Activated CD4-positive, alpha-beta T cell treated with anti-CD3 and anti-CD28 coated beads for 36 hours (primary cell): ENCODE measurements at places on chromosomes 16 and 17. TPM values are rescaled to one million over a fixed set of nuclear protein-coding genes. Genes with fewer than 3 reads are reported as not detected.
A peak's percentile ranks its signal among the peaks of the same experiment; 100 is the strongest.

IGFALS gene
- not detected for total RNA-seq

FBXO39 gene
- total RNA-seq: 0.27 TPM

CCDC200 gene
- total RNA-seq: not detected

SLC12A3 gene
- not detected for total RNA-seq

EVI2B gene
- 14.8 TPM for total RNA-seq

AATK gene
- 0.41 TPM for total RNA-seq

SULT1A2 gene
- 0.26 TPM for total RNA-seq

CLEC18A gene
- 0.37 TPM for total RNA-seq

SLC6A4 gene
- not detected for total RNA-seq

GRCh38 chr17:34645594-34645993, 66.2 kb downstream of the TMEM132E start:
- no peak for DNase-seq
- H3K27me3 ChIP-seq: peaks cover 10% of the 10 kb centered on the region
- H3K4me3 ChIP-seq: no peak overlapping the region
- H3K27ac ChIP-seq: no peak overlapping the region
- H3K4me1 ChIP-seq: no peaks in the 10 kb centered on the region

GRCh38 chr17:70677783-70678647, 508.7 kb downstream of the KCNJ2 start:
- H3K4me3 ChIP-seq: no peak overlapping the region
- H3K27me3 ChIP-seq: no peaks in the 10 kb centered on the region
- H3K36me3 ChIP-seq: no peaks in the 10 kb centered on the region
- H3K27ac ChIP-seq: no peak overlapping the region

DNA sequence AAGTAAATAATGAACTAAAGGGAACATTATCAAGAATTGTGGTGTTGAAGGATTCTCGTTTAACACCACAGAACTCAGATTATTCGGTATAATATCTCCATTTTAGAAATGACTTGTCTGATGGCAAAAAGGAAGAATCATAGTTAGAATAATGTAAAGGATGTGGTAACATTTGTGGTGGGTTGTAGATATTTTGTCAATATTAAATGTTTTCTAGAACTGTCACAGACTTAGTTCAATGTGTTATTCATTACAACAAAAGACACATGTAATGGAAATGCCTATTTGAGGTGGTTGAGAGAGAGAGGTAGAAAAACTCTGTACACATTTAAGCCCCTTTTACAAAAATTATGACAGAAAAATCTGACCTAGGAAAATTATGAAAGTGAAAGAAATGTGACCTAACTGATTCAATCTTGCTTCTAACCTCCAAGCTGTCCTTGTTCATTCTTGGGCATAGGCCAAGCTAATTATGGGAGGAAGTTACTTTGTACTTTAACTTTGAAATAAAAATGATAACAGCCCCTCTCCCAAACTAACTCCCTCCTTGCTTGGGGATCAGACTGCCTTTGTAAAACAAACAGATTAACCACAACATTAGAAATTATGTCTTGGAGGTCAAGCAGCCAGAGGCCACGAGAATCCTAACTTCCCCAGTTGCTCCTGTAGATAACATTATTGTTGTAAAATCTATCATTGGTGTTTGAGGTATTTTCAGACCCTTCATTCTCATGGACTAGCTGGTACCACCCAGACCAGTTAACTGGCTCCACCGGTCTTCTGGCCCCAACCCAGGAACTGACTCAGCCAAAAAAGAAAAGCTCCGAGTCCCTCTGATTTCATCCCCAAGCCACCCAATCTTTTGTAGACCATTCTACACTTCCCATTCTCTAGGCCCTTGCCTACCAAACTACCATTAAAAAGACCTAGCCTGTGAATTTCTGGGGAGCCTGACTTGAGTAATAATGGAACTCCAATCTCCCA, 1287.8 kb upstream of the CDH8 start:
- H3K36me3 ChIP-seq: no peaks in the 10 kb centered on the region
- H3K27ac ChIP-seq: no peak overlapping the region
- no peaks in the 10 kb centered on the region for H3K27me3 ChIP-seq
- H3K4me1 ChIP-seq: no peaks in the 10 kb centered on the region
- H3K4me3 ChIP-seq: no peak overlapping the region

GRCh38 chr16:31641279-31641678, 113.6 kb downstream of the AHSP start:
- H3K36me3 ChIP-seq: no peaks in the 10 kb centered on the region
- peaks cover 4% of the 10 kb centered on the region for H3K27me3 ChIP-seq
- no peaks in the 10 kb centered on the region for H3K4me1 ChIP-seq
- no peak overlapping the region for H3K4me3 ChIP-seq

GRCh38 chr17:65231662-65232335, 94.6 kb downstream of the RGS9 start:
- no peak overlapping the region for H3K4me3 ChIP-seq
- H3K4me1 ChIP-seq: peaks cover 31% of the 10 kb centered on the region
- H3K36me3 ChIP-seq: no peaks in the 10 kb centered on the region
- peaks cover 10% of the 10 kb centered on the region for H3K27me3 ChIP-seq

- no peaks in the 10 kb centered on the region for H3K4me1 ChIP-seq
- H3K27ac ChIP-seq: no peak overlapping the region
- no peak for DNase-seq
- H3K4me3 ChIP-seq: no peak overlapping the region
- H3K27me3 ChIP-seq: peaks cover 4% of the 10 kb centered on the region
- H3K36me3 ChIP-seq: no peaks in the 10 kb centered on the region
These were observed 254.4 kb downstream of the SHISA9 start for GRCh38 chr16:13155780-13156179.

GRCh38 chr17:3935140-3935542, 18.9 kb upstream of the P2RX1 start:
- no peak overlapping the region for H3K27ac ChIP-seq
- no peak overlapping the region for H3K4me3 ChIP-seq
- DNase-seq: peak; percentile 64

- H3K4me1 ChIP-seq: peaks cover 73% of the 10 kb centered on the region
- peak overlapping the region; percentile 94 for H3K4me3 ChIP-seq
- DNase-seq: peak; percentile 60
- H3K27me3 ChIP-seq: no peaks in the 10 kb centered on the region
- peak overlapping the region; percentile 97 for H3K27ac ChIP-seq
These were observed 932 bp downstream of the ZNF267 start for GRCh38 chr16:31874366-31875111.

GRCh38 chr17:68433911-68434508, 23.3 kb downstream of the WIPI1 start:
- peaks cover 3% of the 10 kb centered on the region for H3K36me3 ChIP-seq

DNA sequence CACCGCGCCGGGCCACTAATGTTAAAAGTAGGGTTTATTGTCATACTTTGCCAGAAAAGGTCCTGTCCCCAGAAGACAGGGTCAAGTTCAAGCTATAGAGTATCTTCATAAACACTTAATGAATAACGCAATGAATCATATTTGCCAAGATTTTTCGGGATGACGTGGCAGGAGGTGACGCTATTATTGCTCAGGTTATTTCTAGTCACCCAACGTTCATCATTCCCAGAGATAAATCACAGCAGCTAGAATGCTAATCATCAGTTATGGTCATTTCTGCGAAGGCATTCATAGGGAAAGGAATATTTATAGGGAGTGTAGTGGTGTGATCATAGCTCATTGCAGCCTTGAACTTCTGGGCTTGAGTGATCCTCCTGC, 2.0 kb downstream of the TMC5 start:
- no peaks in the 10 kb centered on the region for H3K4me1 ChIP-seq
- H3K36me3 ChIP-seq: peaks cover 1% of the 10 kb centered on the region
- H3K4me3 ChIP-seq: no peak overlapping the region
- H3K27me3 ChIP-seq: peaks cover 18% of the 10 kb centered on the region

DNA sequence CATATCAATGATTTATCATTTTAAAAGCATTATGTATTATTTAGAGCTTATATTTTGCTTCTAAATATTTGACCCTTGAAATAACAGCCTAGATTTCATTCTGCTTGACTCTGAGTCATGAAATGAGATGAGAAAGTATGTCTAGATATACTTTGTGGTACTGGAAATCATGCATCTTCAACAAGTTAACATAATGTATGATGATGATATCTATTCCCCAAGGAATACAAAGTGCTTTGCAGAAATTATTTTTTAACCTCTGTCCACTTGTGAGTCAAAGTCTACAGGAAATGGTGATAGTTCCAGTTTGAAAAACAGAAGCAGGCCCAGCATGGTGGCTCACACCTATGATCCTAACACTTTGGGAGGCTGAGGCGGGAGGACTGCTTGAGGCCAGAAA, 36.1 kb downstream of the GOSR1 start:
- H3K27ac ChIP-seq: no peak overlapping the region
- H3K36me3 ChIP-seq: peaks cover 17% of the 10 kb centered on the region
- no peak overlapping the region for H3K4me3 ChIP-seq

DNA sequence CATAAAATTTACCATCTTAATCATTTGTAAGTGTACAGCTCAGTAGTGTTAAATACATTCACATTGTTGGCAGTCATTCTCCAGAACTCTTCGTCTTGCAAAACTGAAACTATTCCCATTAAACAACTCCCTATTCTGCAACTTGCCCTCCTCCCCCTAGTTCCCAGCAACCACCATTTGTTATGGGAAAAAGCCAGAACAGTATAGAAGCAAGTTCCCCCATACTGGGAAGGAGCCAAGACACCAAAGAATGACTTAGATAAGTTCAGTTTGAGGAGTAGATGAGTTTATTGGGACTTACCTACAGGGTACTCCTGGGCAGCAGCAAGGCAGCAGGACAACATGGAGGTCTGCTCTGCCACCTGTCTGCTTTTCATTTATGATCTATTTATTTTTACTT, 39.3 kb upstream of the TEKT1 start:
- no peak for DNase-seq
- no peaks in the 10 kb centered on the region for H3K36me3 ChIP-seq
- no peaks in the 10 kb centered on the region for H3K4me1 ChIP-seq
- H3K4me3 ChIP-seq: no peak overlapping the region
- peaks cover 4% of the 10 kb centered on the region for H3K27me3 ChIP-seq

GRCh38 chr17:74059479-74060240, 143.8 kb upstream of the RPL38 start:
- no peaks in the 10 kb centered on the region for H3K36me3 ChIP-seq
- H3K27ac ChIP-seq: no peak overlapping the region
- H3K4me1 ChIP-seq: no peaks in the 10 kb centered on the region

- peak overlapping the region; percentile 79 for H3K27ac ChIP-seq
- H3K4me3 ChIP-seq: peak overlapping the region; percentile 83
- peaks cover 5% of the 10 kb centered on the region for H3K36me3 ChIP-seq
- H3K27me3 ChIP-seq: no peaks in the 10 kb centered on the region
- peak; percentile 80 for DNase-seq
These were observed 1.7 kb upstream of the ANKRD13B start for GRCh38 chr17:29591146-29591736.

GRCh38 chr17:21425736-21426135, 49.6 kb downstream of the KCNJ12 start:
- no peak overlapping the region for H3K4me3 ChIP-seq
- DNase-seq: no peak
- no peaks in the 10 kb centered on the region for H3K4me1 ChIP-seq
- peaks cover 2% of the 10 kb centered on the region for H3K27me3 ChIP-seq

GRCh38 chr16:88514526-88515232, 55.5 kb upstream of the ZC3H18 start:
- no peaks in the 10 kb centered on the region for H3K36me3 ChIP-seq
- H3K4me3 ChIP-seq: no peak overlapping the region
- no peak overlapping the region for H3K27ac ChIP-seq

- peak overlapping the region; percentile 9 for H3K4me3 ChIP-seq
- peak overlapping the region; percentile 38 for H3K27ac ChIP-seq
- peaks cover 38% of the 10 kb centered on the region for H3K4me1 ChIP-seq
- H3K36me3 ChIP-seq: no peaks in the 10 kb centered on the region
These were observed 416 bp downstream of the RNF43 start for GRCh38 chr17:58416937-58417299.

GRCh38 chr17:41522301-41523224, 3.9 kb upstream of the KRT15 start:
- no peak for DNase-seq
- peaks cover 14% of the 10 kb centered on the region for H3K27me3 ChIP-seq
- H3K4me3 ChIP-seq: no peak overlapping the region
- H3K36me3 ChIP-seq: no peaks in the 10 kb centered on the region
- peaks cover 3% of the 10 kb centered on the region for H3K4me1 ChIP-seq

GRCh38 chr16:11401161-11402050, 56.1 kb downstream of the RMI2 start:
- no peaks in the 10 kb centered on the region for H3K4me1 ChIP-seq
- no peak for DNase-seq
- no peaks in the 10 kb centered on the region for H3K27me3 ChIP-seq
- no peak overlapping the region for H3K27ac ChIP-seq
- no peaks in the 10 kb centered on the region for H3K36me3 ChIP-seq
- no peak overlapping the region for H3K4me3 ChIP-seq

DNA sequence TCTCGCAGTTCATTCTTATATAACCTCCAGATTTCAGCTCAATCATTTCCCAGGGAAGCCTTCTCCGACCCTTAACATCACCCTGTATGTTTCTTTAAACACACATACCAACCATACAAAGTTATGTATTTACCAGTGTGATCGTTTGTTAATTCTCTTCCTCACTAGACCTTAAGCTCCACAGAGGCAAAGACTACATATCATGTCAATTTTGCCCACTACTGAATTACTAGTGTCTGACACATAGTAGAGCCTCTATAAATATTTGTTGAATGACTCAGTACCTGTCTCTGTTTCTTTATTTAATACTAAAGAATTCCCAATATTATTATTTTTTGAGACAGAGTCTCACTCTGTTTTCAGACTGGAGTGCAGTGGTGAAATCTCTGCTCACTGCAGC, 137.2 kb downstream of the SHISA9 start:
- no peak overlapping the region for H3K4me3 ChIP-seq
- no peaks in the 10 kb centered on the region for H3K27me3 ChIP-seq
- no peak for DNase-seq
- H3K4me1 ChIP-seq: no peaks in the 10 kb centered on the region
- H3K27ac ChIP-seq: no peak overlapping the region

DNA sequence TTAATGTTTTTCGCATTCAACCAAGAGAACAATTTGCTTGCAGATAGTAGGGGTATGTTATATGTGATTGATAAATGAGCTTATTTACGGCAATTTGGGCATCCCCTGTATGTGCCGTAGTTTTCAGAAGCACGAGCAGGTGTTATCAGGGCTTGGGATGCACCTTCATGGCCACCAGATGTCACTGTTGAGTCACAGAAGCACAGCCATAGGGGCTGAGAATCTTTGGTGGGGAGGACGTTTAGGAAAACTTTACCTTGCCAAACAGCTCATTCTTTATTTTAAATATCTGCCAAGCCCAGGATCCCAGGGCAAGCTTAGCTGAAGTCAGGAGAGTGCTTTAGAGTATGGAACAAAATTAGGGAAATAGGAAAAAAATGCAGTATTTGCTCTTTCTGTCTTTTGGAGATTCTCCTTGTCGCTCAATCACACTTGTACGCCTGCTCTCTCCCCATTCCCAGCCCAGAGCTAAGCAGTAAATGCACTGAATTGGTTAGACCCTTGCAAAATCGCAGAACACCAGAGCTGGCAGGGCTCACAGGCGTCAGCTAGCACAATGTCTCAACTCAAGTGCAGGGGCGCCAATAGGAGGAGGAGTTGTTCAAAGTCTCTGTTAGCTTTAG, 93.6 kb upstream of the MPHOSPH6 start:
- H3K4me3 ChIP-seq: no peak overlapping the region
- no peak overlapping the region for H3K27ac ChIP-seq
- DNase-seq: peak; percentile 69
- no peaks in the 10 kb centered on the region for H3K4me1 ChIP-seq
- peaks cover 32% of the 10 kb centered on the region for H3K27me3 ChIP-seq

GRCh38 chr16:64380751-64381150, 741.1 kb downstream of the CDH11 start:
- DNase-seq: no peak
- H3K4me3 ChIP-seq: no peak overlapping the region
- H3K4me1 ChIP-seq: no peaks in the 10 kb centered on the region
- H3K27me3 ChIP-seq: no peaks in the 10 kb centered on the region
- H3K36me3 ChIP-seq: no peaks in the 10 kb centered on the region
- no peak overlapping the region for H3K27ac ChIP-seq
